ENCODE measurements at places on chromosomes 3 and 15.
A peak's percentile ranks its signal among the peaks of the same experiment; 100 is the strongest.

DNA sequence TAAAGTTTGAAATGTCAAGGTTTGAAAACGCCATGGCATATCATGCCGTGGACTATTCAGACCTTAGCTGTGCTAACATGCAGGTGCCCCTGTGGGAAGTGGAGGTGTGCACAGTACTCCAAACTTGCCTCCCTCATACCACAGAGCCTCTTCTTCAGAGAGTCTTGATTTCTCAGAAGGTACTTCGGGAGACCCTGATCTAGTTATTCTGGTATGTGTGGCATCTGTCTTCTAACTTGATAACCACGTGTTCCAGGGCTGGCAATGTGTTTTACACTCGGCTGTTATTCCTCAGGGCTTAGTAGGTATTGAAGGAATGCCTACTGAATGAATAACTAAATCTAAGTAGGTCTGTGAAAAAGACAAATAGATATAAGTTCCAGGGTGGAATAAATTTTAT, 309.9 kb downstream of the CLSTN2 start:
- DNase-seq = no peak

GRCh38 chr15:41773729-41774061, 589 bp upstream of the MAPKBP1 start:
- no peak for DNase-seq

DNA sequence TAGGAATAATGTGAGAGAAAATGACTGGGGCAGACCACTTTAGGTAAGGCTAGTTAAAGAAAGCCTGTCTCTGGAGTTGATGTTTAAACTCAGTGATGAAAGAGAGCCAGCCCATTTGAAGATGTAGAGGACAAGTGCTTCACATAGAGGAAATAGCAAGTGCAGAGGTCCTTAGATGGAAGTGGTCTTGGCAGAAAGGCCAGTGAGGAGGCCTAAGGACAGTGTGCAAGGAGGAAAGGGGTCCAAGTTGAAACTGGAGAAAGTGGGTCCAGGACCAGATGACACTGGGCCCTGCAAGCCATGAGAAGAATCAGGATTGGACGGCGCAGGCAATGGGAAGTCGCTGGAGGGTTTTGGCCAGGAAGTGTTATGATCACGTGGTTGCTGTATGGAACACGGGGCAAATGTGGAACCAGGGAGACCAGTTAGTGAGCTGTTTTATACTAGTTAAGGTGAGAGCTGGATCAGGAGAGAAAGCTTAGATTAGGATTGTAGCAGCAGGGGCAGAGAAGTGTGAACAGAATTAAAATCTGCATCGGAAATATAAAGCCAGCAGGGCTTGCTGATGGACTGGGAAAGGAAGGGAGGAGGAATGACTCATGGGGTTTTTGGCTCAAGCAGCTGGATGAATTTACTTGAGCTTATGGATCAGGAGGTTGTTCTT, 48.0 kb upstream of the SCAANT1 start:
- peak; percentile 66 for DNase-seq

DNA sequence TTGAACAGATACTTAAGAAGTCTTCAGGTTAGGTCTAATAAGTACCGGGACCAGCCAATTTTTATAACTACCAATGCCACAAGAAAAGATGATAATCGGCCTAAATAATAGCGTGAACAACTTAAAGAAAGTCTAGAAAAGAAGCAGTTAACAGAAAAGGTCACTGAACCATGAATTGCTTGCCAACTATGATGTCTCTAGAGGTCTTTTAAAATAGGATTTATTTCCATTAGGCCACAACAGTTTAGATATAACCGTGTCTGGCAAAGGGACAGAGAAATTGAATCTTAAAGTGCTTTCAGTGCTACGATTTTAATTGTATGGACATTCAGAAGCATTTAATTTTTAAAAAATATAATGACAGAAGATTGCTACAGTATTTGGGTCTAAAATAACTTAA, 1070.4 kb downstream of the ROBO1 start:
- DNase-seq = no peak

- peak; percentile 35 for DNase-seq
Observed at GRCh38 chr15:34109797-34110663, 8.1 kb downstream of the PGBD4 start.

- DNase-seq = no peak
Observed at GRCh38 chr15:62553911-62554563, 389.0 kb upstream of the C2CD4B start.

GRCh38 chr15:62845241-62846126, 197.1 kb upstream of the TPM1 start:
- DNase-seq = peak; percentile 34

- no peak for DNase-seq
Observed at GRCh38 chr3:175311946-175312345, 452.8 kb downstream of the NAALADL2 start.

DNA sequence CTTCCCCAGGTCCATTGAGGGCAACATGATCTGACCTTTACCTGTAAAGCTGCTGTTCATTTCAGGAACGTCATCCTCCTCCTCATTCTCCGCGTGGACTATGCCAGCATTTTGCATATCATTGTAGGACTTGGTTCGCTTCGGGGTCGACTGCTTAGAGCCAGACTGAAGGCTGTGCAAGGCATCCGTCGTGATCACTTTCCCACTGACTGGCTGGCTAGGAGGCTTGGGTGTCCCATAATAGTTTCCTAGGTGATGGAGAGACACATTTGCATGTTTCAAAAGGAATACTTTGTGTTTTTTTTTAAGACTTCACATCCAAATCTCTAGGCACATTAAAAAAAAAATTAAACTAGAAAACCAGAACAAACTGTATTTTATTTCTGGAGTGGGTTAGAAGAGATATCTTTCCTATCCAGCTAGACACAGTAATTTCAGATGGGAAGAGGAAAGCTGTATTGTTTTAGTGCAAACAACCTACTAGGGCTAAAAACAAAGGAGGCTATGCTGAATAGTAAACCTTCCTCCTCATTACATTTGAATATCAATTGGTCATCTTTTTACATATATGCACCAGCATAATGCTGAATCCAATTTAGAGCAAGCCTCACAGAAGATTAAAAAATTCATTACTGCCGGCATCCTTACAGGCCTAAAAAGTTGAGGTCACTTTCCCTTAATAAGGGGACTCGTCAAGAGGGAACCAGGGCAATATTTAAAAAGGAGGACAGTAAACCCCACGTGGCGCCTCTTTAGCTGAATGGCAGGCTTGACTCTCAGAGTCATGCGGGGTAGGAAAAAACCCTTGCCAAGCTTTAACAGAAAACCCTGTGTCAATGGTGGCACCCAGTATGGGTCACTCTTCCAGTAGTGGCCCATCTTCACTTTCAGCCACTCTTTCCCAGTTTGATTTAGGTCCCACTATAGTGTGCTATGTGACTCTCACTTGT, 559.9 kb downstream of the MAGI1 start:
- DNase-seq = no peak

DNA sequence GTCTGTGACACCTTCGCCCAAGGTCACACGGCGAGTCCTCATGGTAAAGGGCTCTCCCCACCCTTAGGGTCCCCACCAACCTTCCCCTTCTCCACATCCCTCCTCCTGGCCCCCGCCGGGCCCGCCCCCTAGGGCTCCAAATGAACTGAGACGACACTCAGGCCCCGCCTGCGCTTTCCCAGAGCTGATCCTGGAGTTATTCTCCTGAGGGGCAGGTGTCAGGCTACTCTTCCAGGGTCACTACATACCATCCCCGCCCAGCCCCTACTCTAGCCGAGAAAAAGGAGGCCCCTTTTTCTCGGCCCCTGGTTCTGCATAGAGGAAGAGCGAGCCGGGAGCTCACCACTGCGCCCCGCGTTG, 292 bp downstream of the USP4 start:
- peak; percentile 37 for DNase-seq

Measured in AG20443 (cell line).